Gastrocnemius medialis (tissue), 4 donors: ENCODE measurements at places on chromosomes 3 and 15.

DNA sequence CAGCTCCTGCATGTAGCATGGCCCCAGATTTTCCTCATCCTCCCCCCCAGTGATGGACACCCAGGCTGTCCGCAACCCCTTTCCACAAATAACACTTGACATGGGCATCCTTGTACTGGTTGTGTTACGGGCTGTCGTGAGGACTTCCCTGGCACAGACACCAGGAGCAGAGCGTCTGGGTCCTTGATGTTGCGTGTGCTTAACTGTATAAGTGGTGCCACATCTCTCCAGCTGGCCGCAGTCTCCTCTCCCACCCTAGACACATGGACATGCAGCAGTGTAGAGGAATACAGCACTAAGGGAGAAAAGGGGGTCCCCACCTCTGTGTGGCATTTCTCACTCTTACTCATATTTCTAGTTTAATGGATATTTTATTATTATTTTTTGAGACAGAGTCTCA lies 56.6 kb downstream of the FBLN2 start:
- DNase-seq: no peak

- DNase-seq: no peak
Observed at GRCh38 chr3:191076903-191077552, 122.0 kb upstream of the OSTN start.

DNA sequence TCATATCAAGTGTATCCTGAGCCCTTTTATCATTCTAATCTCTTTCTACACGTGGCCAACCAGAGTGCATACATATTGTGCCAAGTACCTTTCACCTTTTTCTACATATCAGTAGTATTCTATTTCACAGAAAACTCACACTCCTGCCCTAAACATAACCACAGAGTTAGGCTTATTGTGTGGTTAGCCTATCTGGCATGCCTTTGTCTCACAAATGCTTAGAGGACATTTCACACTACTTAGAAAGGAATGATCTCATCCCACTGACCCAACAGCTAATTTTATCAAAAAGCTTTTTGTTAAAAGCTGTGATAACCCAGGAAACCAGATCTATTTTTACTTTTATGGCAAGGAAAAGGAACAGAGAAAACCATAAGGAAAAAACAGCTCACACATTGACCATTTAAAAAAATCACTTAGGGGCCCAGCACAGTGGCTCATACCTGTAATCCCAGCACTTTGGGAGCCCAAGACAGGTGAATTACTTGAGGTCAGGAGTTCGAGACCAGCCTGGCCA lies 17.8 kb upstream of the MAP4 start:
- no peak for DNase-seq

- DNase-seq: no peak
Observed at GRCh38 chr3:99384596-99384995, 253.8 kb upstream of the COL8A1 start.

DNA sequence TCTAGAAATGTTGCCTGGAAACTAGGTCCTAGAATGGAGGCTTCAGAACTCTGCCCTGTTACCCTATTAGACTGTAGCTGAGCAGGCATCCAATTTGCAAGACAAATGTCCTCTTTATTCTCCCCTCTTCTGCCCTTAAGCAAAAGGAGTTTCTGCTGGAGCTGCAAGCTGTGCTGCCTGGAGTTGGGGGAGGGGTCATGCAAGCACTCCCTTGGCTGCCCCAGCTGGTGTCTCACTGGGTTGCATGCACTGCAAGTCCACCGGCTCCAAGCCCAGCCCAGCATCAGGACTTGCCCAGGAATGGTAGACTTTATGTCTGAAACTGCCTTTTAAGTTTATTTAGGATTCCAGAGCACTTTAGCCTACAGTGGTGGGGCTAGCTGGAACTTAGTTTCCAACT lies 15.7 kb upstream of the RBP2 start:
- no peak for DNase-seq

DNA sequence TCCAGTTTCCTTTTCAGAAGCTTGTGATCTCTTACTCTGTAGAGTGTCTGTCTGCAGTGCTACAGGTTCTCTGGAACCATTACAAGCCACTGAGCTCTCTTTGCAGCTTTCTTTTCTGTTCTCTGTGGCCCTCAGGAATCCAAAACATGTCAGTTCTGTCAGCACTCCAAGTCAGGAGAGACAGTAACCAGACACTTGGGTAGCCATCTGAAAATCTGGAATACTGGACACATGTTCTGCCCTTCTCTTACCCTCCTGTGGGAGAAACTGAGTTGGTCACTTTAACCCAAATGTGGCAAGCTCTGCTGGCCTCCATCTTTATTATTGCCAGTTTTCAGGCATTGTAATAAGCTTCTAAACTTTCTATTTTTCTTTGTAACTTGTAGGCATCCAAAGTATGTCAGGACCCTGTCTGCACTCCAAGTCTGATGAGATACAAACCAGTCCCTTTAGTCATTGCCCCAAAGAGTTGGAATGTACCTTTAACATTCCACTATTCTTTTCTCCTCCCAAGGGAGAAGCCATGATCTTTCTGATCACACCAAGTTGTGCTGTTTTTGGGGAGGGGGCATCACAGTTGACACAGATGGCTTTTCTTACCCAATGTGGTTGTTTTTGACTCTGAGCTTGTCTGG lies 183.7 kb downstream of the DPH6 start:
- no peak for DNase-seq

- no peak for DNase-seq
Observed at GRCh38 chr15:29888646-29889045, 66.4 kb upstream of the TJP1 start.

DNA sequence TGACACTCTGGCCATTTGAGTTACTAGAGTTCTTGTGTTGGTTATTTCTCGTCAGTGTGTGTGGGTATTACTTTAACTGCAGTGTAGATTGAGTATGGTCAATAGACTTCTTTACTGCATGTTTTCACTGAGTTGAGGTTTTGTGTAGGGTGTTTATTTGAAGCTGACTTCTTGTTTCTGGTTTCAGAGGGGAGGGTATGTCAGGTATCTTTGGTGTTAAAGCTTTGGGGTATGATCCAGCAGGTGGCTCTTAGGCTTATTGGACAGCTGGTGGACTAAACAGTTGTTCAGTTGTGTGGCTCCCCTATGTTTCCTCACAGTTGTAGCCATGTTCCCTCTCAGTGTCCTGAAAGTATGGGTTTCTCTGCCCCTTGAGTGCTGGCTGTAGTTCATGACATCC lies 72.0 kb downstream of the AKAP13 start:
- no peak for DNase-seq

DNA sequence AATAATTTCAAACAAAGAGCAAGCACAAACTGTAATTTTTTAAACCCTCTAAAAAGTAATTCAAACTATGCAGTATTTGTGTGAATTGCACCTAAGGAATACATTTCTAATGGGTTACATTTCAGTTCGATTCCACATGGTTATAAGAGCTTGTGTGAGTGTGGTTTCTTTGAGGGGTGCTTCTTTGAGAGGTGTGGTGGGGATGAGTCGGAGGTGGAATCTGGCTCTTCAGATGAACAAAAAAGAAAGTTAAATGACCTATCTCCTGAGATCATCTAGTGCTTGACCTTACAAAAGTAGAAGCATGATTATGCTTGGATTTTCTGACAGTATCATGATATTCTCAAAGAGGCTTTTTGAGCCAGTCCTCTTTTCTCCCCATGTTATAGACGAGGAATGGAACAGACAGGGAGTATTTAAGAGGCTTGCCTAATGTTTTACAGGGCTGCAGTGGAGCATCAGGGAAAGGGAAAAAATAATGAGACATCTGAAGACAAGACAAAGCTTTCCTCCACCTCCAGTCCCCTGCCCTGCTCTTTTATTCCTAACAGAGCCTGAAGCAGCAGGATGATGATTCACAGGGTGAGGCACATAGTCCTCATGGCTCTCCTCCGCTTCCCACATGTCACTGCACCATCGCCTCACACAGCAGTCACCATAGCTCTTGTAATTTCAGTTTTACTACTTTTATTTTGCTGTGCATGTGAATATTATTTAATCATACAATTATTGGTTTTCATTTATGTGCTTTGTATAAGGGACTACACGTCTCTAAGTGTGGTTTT lies 82.0 kb downstream of the LYSMD4 start:
- DNase-seq: no peak

DNA sequence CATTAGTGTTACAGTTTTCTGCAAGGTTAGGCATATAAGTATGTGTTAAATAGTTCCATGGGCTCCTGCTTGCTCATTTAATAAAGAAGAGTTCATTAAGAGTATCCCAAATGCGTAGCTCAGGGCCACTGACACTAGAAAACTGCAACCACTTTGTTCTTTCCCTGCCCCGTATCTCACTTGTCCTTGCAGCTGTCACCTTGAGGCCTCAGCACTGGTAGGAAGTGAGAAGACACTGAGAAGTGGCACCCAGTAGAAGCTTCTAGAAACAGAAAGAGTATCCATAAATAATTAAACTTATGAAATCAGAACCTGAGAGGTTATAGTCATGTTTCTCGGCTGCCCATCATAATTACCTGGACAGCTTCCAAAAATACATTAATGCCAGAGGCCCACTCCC lies 266.0 kb downstream of the KCNMB2 start:
- no peak for DNase-seq

DNA sequence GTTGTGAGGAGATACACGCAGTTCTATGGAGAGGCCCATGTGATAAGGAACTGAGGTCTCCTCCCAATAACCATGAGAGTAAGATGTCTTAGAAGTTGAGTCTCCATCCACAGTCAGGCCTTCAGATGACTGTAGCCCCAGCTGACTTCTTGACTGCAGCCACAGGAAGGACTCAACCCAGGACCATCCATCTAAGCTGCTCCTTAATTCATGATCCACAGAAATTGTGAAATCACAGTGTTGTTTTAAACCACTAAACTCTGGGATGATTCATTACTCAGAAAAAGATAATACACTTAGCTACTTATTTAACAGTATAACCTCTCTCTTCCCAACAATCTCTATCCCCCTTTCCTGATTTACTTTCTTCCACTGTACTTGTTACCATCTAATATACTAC lies 173.3 kb downstream of the ALDH1A2 start:
- no peak for DNase-seq

DNA sequence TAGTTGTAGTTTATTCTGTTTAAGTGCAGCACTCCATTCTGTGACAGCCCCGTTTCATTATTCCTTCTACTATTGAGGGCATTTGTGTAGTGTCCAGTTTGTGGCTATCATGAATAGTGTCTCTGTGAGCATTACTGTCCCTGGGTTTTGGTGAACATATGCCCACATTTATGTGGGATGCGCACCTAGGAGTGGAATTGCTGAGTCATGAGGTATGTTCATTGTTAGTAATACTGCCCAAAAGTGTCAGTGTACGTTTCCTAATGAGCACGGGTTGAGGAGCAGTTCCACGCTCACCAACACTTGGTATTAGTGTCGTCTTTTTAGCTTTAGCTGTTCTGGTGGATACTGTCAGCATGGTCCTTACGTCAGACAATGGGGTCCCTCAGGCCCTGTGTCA lies 131.8 kb downstream of the SLCO3A1 start:
- no peak for DNase-seq

DNA sequence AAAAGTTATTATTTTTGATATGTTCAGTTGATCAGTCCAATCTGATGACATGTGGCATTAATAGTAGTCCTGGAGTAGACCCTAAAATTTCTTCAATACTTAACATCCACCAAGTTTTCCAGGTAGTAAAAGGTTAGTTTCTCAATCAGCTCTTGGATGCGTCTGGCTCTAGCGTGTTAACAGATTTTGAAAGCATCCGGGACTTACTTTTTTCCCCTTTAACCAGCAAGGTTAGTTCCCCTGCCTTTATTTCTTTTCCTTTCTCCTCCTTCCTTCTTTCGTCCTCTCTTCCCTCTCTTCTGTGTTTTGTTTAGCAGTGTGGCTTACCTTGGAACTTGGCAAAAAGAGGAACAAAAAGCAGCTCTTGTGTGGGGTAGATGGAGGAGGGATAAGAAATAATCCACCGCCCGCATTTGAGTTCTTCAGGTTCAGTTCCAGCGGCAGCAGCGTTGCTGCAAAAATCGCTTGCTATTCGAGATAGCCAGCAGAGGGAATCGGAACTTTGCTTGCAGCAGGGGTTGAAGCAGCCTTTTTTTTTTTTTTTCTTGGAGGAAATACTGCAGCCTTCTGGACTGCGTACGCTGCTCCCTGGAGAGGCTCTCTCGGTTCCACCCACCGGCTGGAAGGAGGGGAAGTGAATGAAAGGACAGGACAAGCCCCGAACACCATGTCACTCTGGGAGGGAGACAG lies at the start of gene RBMS3:
TSS of gene RBMS3 (plus strand) at position 668 of the 690 bp plus-strand sequence.
- peak; percentile 88 for DNase-seq

DNA sequence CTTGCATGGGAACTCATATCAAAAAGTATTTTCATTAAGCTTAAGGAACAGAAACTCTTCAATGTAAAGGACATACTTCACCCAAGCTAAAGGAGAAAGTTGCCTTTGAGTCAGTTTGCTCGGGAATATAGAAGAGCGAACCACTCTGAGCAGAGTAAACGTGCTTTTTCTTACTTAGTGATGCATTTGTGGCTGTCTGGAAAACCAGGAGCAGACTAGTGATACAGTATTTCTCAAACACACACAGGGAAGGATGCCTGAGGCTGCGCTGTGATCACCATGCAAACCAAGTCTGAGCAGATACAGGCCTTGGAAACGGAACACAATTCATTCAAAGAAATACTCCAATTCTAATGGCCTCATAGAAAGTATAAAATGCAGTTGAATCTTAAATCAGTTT lies 121.0 kb upstream of the CDIN1 start:
- no peak for DNase-seq

GRCh38 chr3:111720681-111721380 lies 125.7 kb upstream of the ZBED2 start:
- DNase-seq: no peak

DNA sequence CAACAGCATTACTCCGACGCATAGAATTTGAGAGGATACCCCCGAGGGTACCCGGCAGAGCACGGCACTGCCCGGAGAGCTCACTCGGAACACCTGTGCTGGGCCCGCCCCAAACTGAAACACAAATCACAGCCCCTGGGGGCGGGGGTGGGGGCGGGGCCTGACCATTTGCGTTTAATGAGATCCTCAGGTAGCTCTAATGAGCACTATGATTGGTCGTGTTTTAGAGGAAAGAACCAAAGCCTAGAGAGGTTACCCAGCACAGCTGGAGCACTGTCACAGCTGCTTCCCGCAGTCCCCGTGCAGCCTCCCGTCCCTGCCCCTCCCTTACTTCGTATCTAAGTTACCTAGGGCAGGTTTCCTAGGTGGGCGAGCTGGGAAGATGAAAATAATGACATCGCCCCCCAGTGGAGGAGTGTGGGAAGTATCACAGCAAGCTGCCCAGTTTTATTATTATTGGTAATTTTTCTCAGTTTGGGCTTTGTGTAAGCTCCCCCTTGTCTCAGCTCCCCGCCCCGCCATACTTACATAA lies 187.1 kb downstream of the PDE8A start:
- no peak for DNase-seq

DNA sequence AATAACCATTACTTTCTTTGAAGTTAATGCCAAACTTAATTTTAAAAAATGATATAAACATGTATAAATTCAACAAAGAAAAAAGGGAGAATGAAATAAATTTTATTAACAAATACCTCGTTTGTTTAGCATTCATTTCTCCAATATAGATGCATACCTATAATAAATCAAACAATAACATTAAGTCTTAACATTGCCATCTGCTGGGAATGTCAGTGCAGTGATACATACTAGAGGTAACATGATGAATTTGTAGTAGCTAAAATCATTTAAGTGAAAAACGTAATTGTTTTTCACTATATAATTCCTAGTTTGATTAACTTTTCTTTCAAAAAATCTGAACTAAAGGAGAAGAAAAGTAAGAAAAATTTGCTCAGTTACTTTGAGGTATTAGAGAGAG lies 340.2 kb upstream of the CBLB start:
- DNase-seq: no peak
